ENCODE measurements at places on chromosomes 13 and 19. TPM values are rescaled to one million over a fixed set of nuclear protein-coding genes. Genes with fewer than 3 reads are reported as not detected.

RUBCNL gene
- 0.74 TPM for total RNA-seq

ZNF850 gene
- total RNA-seq, result 6.7 TPM

CATSPERD gene
- not detected for total RNA-seq

KIR2DL4 gene
- total RNA-seq, result not detected

FUT6 gene
- total RNA-seq, result not detected

CD22 gene
- total RNA-seq, result 1.2 TPM

CEACAM20 gene
- total RNA-seq, result not detected

BAX gene
- 173 TPM for total RNA-seq

ZBTB45 gene
- total RNA-seq, result 9.9 TPM

TEKTIP1 gene
- 1.8 TPM for total RNA-seq

DNA sequence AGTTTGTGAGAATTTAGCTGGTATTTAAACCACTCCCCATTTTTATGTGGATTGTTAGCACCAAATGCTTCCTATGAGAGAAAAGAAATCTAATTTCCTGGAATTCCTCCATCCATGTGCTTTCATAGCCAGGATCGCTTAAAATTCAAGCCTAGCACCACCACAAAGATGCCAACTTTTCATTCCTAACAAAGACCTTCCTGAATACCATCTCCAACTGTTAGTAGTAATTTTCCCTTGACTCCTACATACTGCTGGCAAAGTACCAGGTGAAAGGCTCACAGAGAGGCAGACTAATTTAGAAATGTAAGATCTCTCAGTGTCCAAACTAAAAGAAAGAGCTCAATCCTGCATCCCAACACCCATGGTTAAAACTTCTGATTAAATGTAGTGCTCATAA, 386.3 kb downstream of the KCTD12 start:
- no peak for DNase-seq

GRCh38 chr19:13396250-13397080, 109.8 kb downstream of the CACNA1A start:
- DNase-seq, result no peak

DNA sequence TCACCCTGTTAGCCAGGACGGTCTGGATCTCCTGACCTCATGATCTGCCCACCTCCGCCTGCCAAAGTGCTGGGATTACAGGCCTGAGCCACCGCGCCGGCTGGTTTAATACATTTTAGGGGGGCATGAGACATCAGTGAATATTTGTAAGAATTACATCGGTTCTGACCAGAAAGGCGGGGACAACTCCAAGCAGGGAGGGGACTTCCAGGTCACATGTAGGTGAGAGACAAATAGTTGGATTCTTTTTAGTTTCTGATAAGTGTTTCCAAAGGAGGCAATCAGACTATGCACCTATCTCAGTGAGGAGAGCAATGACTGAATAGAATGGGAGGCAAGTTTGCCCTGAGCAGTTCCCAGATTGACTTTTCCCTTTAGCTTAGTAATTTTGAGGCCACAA, 3.7 kb upstream of the ZNF552 start:
- DNase-seq, result no peak

GRCh38 chr13:112601371-112601770, 13.4 kb upstream of the TUBGCP3 start:
- no peak for DNase-seq

DNA sequence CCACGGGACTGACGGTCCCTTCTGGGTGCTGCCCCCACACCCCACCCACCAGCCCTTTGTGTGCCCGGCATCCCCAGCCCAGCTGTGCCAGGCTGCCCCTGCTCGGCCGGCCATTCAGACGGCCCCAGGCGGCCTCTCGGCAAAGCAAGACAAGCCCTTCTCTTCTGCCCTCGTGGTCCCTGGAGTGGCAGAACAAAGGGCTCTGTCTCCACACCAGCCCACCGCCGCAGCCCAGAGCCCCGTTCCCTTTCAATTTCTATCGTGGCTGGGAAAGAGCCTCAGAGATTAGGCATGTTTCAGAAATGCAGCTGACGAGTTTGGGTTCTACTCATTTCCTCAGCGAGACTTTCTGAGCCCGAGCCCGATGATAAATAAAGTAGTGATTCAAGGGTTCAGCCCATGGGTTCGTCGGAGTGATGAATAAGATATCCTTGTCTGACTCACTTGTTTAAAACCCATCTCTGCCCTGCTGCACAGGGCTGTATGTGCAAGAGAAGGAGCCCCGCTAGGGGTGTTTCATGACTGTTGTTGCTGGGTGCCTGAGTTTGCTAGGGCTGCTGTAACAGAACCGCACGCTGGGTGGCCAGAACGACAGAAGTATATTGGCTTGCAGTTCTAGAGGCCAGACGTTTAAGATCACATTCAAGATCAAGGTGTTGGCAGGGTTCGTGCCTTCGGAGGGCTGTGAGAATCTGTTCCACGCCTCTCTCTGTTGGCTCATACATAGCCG, 4.3 kb downstream of the MYO9B start:
- DNase-seq, result peak; percentile 88

GRCh38 chr13:76683168-76683567, 203.0 kb downstream of the KCTD12 start:
- DNase-seq, result no peak

GRCh38 chr19:4541114-4541805, 1.4 kb upstream of the LRG1 start:
- no peak for DNase-seq

DNA sequence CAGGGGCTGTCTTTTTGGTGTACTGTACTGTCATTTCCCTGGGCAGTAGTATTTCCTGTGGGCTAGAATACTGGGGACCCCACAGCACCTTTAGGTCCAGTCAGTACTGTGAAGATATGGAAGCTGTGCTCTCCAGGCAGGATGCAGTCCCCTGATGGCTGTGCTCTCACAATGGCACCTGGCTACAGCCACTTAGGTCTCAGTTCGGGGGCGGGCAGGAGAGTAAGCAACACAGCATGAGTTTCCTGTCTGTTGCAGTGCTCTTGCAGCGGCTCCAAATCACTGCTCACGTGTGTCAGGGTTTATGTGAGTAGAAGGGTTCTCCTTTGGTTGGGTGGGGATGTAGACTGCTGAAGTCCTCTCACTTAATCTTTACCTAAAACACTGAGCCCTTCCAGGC, 810.4 kb downstream of the DACH1 start:
- no peak for DNase-seq

DNA sequence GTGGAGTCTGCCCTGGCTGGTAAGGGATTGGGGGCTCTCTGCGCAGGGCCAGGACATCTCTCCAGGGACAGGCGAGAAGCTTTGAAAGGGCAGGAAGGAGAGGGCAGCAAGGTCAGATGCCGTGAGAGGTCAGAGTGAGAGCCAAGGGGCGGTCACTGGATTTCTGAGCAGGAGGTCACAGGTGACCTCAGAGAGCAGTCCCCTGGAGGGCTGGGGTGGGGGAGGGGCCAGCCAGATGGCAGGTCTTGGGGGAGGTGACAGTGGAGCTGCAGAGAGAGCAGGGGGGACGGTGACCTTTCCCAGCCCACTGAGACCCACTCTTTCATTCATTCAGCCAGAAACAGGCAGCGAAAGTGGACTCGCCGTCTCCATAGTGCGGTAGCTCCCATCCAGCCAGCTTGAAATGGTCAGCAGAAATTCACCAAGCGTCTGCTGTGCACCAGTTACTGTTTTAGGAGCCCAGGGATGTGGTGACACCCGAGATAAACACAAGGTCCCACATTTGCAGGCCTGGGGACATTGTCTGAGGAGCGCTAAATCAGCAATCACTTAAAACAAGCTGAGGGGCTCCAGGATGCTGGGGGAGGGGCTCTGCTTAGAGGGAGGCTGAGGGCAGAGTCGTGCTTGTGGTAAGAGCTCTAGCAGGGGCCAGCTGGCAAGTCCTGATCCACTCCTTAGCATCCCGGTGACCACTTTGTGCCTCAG, 10.2 kb downstream of the CARM1 start:
- DNase-seq, result no peak

- DNase-seq, result no peak
Observed at GRCh38 chr19:33446330-33447293, 73.1 kb downstream of the CEBPG start.

DNA sequence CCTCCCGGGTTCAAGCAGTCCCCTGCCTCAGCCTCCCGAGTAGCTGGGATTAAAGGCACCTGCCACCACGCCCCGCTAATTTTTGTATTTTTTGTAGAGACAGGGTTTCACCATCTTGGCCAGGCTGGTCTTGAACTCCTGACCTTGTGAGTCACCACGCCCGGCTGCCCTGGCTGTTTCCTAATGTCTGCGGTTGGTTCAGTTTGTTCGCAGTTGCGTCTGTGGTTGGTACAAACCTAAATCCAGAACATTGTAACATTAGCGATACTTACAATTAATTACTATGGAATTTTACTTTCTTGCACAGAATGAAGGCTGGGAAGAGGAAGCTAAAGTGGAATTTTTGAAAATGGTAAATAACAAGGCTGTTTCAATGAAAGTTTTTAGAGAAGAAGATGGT, 38.1 kb downstream of the RNF17 start:
- DNase-seq, result no peak

- no peak for DNase-seq
Observed at GRCh38 chr19:29271341-29271740, 58.4 kb upstream of the UQCRFS1 start.

DNA sequence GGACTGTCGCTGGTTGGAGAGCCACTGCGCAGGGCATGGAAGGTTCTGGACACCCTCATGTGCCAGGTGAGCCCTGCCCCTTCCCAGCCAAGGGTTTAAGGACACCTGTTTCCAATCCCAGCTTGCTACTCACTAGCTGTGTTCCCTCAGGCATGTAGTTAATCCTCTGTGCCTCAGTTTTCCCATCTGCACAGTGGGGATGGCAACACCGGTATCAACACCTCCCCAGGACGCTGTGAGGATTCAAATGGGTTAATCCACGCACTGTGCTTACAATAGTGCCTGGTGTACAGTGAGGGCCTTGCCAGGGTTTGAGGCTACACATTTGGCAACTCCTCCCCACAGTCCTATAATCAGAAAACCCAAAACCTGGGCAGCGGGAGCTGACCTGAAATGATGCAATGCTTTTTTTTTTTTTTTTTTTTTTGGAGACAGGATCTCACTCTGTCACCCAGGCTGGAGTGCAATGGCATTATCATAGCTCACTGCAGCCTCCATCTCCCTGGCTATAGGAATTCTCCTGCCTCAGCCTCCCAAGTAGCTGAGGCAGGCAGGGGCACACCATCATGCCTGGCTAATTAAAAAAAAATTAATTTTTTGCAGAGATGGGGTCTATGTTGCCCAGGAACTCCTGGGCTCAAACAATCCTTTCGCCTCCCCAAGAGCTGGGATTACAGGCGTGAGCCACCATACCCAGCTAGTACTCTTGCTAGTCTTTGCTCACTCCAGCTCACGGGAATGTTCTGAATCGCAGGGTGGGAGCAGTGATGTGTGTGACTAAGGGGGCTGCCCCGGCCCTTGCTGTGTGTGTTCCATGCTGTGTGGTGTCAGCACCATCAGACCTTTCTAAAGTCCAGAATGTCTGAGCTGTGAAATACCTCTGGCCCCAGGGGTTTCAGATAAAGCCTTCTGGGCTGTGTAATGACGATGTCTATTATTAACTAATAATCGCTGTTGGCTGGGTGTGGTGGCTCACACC, 2.3 kb downstream of the ACP4 start:
- DNase-seq, result no peak

GRCh38 chr13:77513719-77514335, 21.7 kb upstream of the SCEL start:
- no peak for DNase-seq

GRCh38 chr19:6610934-6611852, 20.2 kb upstream of the CD70 start:
- DNase-seq, result no peak

GRCh38 chr13:101383595-101383994, 32.7 kb downstream of the NALCN start:
- DNase-seq, result no peak

DNA sequence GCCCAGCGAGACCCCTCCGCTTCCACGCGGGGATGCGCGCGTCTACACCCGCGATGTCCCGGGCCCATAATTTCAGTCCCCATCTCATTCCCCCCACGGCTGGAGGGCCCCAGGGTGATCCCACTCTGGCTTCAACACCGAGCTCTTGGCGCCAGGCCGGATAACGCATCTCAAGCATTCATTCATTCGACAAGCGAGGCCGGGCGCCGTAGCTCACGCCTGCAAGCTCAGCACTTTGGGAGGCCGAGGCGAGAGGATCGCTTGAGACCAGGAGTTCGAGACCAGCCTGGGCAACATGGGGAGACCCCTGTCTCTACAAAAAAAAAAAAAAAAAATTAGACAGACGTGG, 5.9 kb downstream of the ANGPTL6 start:
- no peak for DNase-seq

GRCh38 chr13:66837246-66837645, 392.9 kb downstream of the PCDH9 start:
- DNase-seq, result no peak

DNA sequence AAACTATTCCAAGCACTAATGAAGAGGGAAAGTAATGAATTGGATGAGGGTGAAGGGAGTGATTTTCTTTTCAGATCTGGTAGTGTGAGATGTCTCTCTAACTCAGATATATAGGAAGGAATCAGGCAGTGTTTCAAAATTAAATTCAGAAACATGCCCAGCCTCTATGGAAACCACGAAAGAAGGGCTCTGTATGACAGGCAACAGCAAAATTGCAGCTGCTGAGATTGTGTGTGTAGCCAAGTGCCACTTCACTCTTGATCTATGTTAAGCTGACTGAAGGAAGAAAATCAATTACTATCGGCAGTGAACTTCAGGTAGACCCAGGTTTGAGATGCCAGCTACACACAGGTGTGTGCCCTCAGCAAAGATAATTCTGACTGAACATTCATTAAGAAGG, 387.4 kb downstream of the PCDH9 start:
- no peak for DNase-seq

- DNase-seq, result no peak
Observed at GRCh38 chr13:76892488-76892887, 6.3 kb upstream of the KCTD12 start.

- DNase-seq, result no peak
Observed at GRCh38 chr13:110549795-110550160, 11.7 kb downstream of the RAB20 start.

GRCh38 chr13:43475140-43475539, 311.6 kb downstream of the ENOX1 start:
- no peak for DNase-seq

DNA sequence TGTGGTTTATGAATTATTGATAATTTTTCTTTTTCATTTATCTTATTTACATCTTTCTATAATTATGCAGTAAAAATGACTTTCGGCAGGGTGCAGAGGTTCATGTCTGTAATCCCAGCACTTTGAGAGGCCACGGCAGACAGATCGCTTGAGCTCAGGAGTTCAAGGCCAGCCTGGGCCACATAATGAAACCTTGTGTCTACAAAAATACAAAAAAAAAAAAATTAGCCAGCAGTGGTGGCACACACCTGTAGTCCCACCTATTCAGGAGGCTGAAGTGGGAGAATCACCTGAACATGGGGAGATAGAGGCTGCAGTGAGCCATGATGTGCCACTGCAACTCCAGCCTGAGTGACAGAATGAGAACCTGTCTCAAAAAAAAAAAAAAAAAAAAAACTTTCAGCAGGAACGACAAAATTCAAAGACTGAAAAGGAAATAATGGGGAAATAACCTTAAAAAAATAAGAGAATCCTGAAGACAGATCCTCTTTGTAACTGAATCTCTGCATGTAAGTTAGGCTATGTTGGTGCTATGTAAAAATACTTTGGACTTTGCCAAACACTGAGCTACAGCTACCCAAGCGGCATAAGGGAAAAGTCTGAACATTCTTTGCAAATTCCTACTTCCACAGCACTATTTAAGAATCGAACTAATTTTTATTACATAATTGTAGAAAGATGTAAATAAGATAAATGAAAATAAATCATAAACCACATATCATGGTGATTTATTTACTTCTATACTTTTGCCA, 36.7 kb upstream of the WDFY2 start:
- DNase-seq, result no peak
